ENCODE measurements at places on chromosomes 16 and 17.
A peak's percentile ranks its signal among the peaks of the same experiment; 100 is the strongest.

DNA sequence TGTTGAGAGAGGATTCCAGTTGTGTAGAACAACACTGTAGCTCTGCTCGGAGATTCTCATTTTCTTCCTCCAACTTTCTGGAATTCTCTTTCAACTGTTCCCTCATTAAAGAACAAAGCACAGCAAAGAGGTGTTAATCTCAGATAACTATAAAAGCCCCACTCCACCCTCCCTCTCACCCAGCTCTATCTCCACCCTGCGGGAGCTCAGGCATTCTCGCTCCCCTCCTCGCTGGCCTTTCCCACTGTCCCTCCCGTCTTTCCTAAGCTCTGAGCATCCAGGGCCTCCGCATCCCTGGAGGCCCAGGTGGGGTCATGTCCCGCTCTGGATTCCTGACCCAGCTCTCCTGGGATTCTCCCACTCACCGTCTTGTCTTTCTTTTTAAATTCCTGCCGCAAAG lies 35.1 kb downstream of the DHX38 start:
- DNase-seq = no peak
- no peaks in the 10 kb centered on the region for H3K27me3 ChIP-seq
- H3K27ac ChIP-seq = no peak overlapping the region
- no peak overlapping the region for H3K4me3 ChIP-seq
- no peaks in the 10 kb centered on the region for H3K36me3 ChIP-seq
- H3K4me1 ChIP-seq = no peaks in the 10 kb centered on the region

DNA sequence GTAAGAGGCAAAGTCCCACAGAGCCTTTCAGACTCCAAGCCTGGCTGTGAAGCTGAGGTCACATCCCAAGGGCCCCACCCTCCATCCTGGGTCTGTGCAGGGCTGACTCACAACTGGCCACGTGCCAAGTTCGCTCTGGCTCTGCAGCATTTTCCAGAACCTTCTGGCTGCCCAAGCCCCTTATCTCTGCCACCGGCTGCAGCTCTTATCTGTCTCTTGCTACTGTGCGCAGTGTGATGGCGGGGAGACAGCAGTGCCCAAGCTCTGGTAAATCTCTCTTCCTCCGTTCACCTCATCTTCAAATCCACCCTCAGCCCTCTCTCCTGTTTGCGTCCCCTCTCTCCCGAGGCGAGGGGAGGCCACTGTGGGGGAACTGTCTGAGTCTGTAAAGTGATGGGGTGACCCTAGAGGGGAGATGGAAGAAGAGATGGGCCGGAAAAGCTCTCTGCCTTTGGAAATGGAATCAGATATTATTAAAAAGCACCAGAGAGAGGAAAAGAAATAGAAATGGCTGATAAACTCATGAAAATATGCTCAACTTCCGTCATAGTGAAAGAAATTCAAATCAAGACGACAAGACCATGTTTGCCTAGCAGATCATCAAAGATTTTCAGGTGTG lies 162.7 kb upstream of the CDC42EP4 start:
- H3K36me3 ChIP-seq = no peaks in the 10 kb centered on the region
- H3K27ac ChIP-seq = no peak overlapping the region
- H3K4me1 ChIP-seq = no peaks in the 10 kb centered on the region
- H3K27me3 ChIP-seq = no peaks in the 10 kb centered on the region
- peak; percentile 9 for DNase-seq
- no peak overlapping the region for H3K4me3 ChIP-seq

DNA sequence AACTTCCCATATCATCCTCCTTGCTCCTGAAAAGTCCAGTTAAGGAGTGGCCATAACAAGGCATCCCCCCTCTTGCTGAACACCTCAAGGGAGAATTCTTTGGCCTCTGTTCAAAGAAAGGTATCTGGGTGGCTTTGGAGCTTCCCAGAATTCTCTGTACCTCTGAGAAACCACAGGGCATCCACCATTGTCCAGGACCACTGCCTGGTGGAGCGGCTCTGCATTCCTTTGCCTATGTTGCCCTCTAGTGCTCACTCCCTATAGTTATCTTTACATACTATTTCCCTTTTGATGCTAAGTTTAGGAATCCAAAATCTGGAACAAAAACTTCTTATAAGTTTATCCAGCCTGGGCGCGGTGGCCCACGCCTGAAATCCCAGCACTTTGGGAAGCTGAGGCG lies 30.3 kb downstream of the CHD9NB start:
- no peaks in the 10 kb centered on the region for H3K4me1 ChIP-seq
- no peaks in the 10 kb centered on the region for H3K36me3 ChIP-seq
- DNase-seq = peak; percentile 40
- no peaks in the 10 kb centered on the region for H3K27me3 ChIP-seq
- no peak overlapping the region for H3K4me3 ChIP-seq

DNA sequence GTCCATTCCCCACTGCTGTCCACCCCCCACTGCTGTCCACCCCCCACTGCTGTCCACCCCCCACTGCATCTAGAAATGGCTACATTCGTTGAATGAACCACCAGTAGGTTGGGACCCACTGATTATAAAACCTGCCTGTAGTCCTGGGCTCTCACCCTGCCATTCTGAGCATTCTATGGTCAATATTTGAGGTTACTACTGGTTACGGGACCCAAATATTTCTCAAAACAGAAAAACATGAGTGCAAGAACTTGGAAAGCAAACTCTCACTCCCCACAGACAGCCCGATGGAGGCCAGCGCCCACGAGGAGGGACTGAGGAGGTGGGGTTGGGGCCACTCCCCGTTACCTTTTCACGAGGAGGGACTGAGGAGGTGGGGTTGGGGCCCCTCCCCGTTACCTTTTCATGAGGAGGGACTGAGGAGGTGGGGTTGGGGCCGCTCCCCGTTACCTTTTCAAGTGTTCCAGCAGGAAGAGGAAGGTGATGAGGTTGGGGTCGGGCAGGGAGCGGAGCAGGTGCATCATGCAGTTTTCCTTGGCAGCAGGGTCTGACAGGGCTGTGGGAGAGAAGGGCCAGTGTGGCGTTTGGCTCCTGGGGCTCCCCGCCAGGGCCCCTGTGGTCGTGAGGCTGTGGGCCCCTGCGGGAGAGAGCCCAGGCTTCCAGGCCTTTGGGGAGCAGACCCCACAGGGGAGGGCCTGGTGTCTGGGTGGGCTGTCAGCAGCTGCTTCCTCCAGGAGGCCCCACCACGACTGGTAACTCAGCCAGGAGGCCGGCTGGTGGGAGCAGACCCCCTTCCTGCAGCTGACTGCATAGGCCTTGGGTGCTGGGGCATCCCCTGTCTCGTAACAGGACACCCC lies 12.5 kb downstream of the TIMM22 start:
- no peak overlapping the region for H3K4me3 ChIP-seq
- H3K36me3 ChIP-seq = peaks cover 3% of the 10 kb centered on the region
- no peak for DNase-seq
- H3K4me1 ChIP-seq = peaks cover 18% of the 10 kb centered on the region
- H3K27me3 ChIP-seq = no peaks in the 10 kb centered on the region

GRCh38 chr17:5610956-5611355 lies 26.6 kb upstream of the NLRP1 start:
- H3K36me3 ChIP-seq = no peaks in the 10 kb centered on the region
- H3K27me3 ChIP-seq = peaks cover 3% of the 10 kb centered on the region
- no peak for DNase-seq
- H3K27ac ChIP-seq = no peak overlapping the region
- no peak overlapping the region for H3K4me3 ChIP-seq
- H3K4me1 ChIP-seq = no peaks in the 10 kb centered on the region

GRCh38 chr16:3152991-3153368 lies 18.2 kb downstream of the ZNF213 start:
- no peaks in the 10 kb centered on the region for H3K27me3 ChIP-seq
- H3K36me3 ChIP-seq = no peaks in the 10 kb centered on the region
- no peak for DNase-seq
- peak overlapping the region; percentile 43 for H3K27ac ChIP-seq
- H3K4me1 ChIP-seq = peaks cover 6% of the 10 kb centered on the region

DNA sequence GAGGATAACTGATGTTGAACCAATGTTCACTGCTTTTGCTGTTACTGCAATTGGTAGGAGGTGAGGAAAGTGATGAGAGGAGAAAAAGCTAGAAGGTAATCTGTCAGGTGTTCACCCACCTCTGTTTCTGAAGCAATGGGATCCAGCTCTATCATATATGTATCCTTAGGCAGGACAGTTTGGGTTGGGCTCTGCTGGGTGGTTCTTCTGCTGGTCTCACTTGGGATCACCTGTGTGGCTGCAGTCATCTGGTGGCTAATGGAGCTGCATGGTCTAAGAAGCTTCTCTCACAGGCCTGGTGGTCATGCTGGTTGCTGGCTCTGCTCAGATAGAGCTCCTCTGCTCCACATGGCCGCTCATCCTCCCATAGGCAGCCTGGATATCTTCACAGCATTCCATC lies 40.2 kb upstream of the ZCCHC14 start:
- DNase-seq = no peak
- no peaks in the 10 kb centered on the region for H3K27me3 ChIP-seq
- H3K27ac ChIP-seq = no peak overlapping the region
- no peaks in the 10 kb centered on the region for H3K4me1 ChIP-seq

- H3K4me1 ChIP-seq = no peaks in the 10 kb centered on the region
- no peaks in the 10 kb centered on the region for H3K27me3 ChIP-seq
- no peak overlapping the region for H3K27ac ChIP-seq
Observed at GRCh38 chr16:24504472-24505345, 34.7 kb upstream of the RBBP6 start.

- H3K36me3 ChIP-seq = no peaks in the 10 kb centered on the region
- peak; percentile 36 for DNase-seq
- H3K27ac ChIP-seq = no peak overlapping the region
- no peak overlapping the region for H3K4me3 ChIP-seq
- H3K27me3 ChIP-seq = no peaks in the 10 kb centered on the region
Observed at GRCh38 chr16:19559242-19559910, 3.9 kb downstream of the VPS35L start.

GRCh38 chr16:10878644-10879501 lies 1.9 kb downstream of the CIITA start:
- H3K4me1 ChIP-seq = no peaks in the 10 kb centered on the region
- H3K36me3 ChIP-seq = no peaks in the 10 kb centered on the region
- no peaks in the 10 kb centered on the region for H3K27me3 ChIP-seq
- no peak for DNase-seq

DNA sequence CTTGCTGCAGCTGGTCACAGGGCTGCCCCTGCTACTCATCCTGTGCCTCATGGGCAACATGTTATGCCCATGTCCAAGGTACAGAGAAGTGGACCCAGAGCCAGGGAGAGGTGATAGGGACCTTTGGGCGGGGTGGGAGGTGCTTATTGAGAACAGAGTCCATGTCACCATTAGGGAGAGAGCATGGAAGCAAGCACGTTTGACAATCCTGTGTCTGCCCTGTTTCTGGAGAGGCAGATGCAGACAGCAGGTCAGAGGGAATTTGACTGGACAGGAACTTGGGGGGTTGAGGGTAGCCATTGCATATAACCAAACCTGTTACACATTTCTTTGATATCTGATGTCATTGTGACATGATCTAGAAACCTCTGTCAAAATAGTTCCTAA lies 14.3 kb upstream of the ARL4D start:
- H3K4me3 ChIP-seq = no peak overlapping the region
- no peaks in the 10 kb centered on the region for H3K36me3 ChIP-seq
- no peak overlapping the region for H3K27ac ChIP-seq
- peaks cover 6% of the 10 kb centered on the region for H3K4me1 ChIP-seq

GRCh38 chr16:57019746-57020145 lies 30.4 kb downstream of the NLRC5 start:
- no peak for DNase-seq
- H3K27me3 ChIP-seq = no peaks in the 10 kb centered on the region
- H3K27ac ChIP-seq = no peak overlapping the region

DNA sequence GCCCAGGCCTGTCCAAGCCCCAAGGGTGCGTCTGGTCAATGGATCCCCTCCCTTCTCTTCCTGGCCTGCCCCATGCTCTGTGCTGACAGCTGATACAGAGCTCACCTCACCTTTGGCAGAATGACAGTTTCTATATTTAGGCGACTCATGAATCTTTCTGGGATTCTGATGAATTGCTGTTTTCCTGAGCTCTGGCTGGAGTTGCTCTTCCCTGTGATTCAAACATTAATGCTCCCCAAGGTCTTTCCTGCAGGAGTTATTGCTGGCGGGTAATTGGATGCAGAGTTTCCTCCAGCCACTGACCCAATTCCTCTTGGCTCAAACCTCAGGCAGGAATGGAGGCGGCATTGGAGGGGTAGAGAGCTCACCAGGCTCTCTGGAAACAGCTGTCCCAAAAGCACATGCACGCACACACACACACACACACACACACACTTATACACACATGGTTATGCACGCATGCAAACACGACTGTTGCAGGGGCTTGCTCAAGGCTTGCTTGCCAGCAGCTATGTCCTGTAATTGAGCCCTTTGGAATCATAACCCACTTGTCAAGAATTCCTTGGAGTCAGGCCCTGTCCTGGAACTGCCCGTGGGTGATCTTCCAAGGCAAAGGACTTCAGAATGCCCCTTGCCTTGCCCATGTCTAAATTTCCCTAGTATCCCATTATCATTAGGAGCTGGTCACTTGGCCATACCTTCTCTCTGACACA lies 128.8 kb downstream of the ASIC2 start:
- no peaks in the 10 kb centered on the region for H3K36me3 ChIP-seq
- no peak overlapping the region for H3K4me3 ChIP-seq
- no peak overlapping the region for H3K27ac ChIP-seq
- H3K27me3 ChIP-seq = no peaks in the 10 kb centered on the region
- no peaks in the 10 kb centered on the region for H3K4me1 ChIP-seq
- no peak for DNase-seq

- no peaks in the 10 kb centered on the region for H3K4me1 ChIP-seq
Observed at GRCh38 chr16:71254832-71255525, 24.5 kb upstream of the HYDIN start.

- H3K27me3 ChIP-seq = no peaks in the 10 kb centered on the region
- peak; percentile 49 for DNase-seq
- no peak overlapping the region for H3K27ac ChIP-seq
- no peaks in the 10 kb centered on the region for H3K36me3 ChIP-seq
- H3K4me3 ChIP-seq = no peak overlapping the region
- H3K4me1 ChIP-seq = peaks cover 16% of the 10 kb centered on the region
Observed at GRCh38 chr16:70753228-70753627, 47.7 kb downstream of the VAC14 start.

DNA sequence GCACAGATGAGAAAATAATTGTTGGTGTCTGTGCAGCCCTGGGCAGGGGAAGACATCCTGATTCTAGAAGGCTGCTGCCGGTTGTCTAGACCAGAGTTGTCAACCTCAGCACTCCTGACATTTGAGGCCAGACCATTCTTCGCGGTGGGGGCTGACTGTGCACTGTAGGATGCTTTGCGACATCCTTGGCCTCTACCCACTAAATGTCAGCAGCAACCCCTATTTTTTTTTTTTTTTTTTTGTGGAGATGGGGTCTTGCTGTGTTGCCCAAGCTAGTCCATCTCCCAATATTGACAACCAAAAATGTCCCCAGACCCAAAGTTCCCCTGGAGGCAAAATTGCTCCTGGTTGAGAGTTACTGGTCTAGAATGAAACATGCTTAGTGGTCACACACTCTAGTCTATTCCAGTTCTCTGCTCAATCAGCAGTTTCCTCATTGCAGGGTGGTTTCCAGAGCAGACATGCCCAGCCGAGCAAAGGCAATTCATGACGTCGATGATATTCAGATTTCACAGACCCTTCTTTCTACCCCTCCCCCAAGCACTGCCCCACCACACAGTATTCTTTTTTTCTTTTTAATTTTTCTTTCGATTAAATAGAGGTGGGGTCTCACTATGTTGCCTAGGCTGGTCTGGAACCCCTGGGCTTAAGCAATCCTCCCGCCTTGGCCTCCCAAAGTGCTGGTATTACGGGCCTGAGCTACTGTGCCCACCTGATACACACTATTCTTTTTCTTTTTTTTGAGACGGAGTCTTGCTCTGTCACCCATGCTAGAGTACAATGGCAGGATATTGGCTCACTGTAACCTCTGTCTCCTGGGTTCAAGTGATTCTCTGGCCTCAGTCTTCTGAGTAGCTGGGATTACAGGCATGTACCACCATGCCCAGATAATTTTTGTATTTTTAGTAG lies 9.0 kb downstream of the C17orf99 start:
- H3K4me3 ChIP-seq = no peak overlapping the region
- H3K27ac ChIP-seq = no peak overlapping the region
- H3K36me3 ChIP-seq = no peaks in the 10 kb centered on the region
- no peaks in the 10 kb centered on the region for H3K4me1 ChIP-seq

All from prostate gland (tissue), 2 donors.